ENCODE measurements at places on chromosomes 13 and 19.

GRCh38 chr13:96994017-96994857 is at the start of gene OXGR1:
Gene OXGR1 (minus strand): TSS chr13:96994476. CDS start chr13:96987759, 6,717 bp downstream.
- no peak for DNase-seq

DNA sequence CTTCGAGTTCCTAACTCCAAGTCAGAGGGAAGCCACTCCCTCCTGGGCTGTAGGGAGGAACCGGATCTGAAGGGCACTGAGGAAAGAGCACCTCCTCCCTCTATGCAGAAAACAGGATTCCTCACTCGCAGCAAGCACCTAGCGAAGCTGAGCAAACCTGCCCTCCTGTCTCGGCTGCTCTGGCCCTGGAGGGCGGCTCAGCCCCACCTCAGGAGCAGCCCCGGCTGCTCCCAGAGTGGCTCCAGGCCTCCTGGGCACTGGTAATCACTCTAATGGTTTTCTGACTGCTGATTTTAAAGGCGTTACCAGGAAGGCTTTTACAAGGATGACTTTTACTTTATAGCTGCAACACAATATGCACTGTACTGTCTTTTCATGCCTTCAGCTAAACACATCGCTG is 312.5 kb downstream of the TEX29 start:
- no peak for DNase-seq

GRCh38 chr13:40095695-40096356 is 440.4 kb downstream of the COG6 start:
- no peak for DNase-seq

GRCh38 chr19:49114630-49115363 is 627 bp downstream of the LIN7B start:
- peak; percentile 48 for DNase-seq

GRCh38 chr13:50909605-50910484 is at the start of gene RNASEH2B:
Gene RNASEH2B (plus strand): TSS chr13:50909791. CDS start chr13:50910077, 286 bp downstream.
- peak; percentile 43 for DNase-seq

DNA sequence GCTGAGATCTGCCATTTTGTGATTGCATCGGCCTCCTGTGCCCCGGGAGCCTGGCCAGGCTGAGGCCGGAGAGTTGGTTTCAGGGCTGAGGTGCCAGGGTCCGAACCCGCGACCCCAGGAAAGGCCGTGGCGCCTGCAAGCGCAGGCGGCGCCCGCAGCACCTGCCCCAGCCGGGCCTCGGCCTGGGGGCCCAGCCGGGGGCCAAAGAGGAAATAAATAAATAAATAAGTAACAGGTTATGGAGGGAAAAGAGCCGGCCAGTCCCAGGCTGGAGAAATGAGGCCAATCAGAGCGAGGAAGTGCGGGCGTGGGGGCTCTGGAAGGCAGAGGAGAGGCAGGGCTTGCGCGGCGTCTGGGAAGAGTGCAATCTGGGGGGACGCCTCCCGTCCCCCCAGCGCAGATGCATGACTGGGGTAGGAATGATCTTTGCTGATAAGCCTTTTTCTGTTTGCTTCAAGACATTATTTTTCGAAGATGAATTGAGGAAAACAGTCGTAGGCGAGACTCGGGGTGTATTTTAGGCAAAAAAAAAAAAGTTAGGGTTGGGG is 145.6 kb upstream of the ZNF536 start:
- peak; percentile 40 for DNase-seq

DNA sequence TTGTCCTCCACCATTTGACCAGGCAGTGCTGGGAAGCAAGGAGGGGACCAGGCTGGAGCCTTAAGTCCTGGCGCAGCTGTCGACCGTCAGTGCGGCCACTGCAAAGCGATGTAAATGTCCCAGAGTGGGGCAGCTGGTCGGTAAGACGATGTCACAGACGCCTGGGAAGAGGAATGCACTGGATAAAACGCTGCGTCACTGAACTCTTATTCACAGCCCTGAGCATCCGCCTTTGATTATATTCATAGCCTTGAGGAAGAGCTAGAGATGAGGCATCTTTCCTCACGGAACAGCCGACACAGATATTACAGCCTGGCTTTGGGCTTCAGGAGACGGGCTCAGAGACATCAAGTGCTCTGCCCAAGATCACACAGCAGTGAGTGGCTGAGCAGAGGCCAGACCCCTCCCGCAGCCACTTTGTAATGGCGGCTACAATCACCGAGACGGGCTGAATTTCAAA is 17.6 kb upstream of the TUBGCP3 start:
- DNase-seq = no peak

DNA sequence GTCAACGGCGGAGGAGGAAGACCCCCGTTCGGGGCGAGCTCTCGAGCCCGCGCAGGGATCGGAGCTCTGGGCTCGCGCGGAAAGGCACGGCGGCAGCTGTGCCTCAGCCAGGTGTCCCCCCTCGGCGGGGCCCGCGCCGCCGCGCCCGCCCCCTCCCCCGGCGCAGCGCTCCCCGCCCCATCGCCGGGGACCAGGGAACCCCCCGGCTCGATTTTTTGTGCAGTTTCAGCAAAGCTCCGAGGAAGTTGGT is 110.0 kb downstream of the KCNRG start:
- no peak for DNase-seq

DNA sequence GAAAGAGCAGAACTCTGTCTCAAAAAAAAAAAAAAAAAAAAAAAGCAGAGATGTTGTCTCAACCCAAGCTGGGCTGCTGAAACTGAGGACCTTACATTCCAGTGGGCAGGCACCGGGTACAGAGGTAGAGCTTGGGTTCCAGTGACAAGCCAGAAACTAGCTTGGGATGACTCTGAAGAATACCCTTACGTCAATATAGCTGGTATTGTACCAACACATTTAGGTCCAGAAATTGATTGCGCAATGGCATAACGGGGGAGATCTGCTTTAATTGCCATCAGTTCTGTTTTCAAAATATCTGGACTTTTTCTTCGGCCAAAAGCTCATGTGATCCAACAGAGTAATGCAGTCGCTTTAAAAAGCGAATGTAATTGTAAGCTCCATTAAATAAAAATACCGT is 103.1 kb upstream of the UBL3 start:
- DNase-seq = no peak

DNA sequence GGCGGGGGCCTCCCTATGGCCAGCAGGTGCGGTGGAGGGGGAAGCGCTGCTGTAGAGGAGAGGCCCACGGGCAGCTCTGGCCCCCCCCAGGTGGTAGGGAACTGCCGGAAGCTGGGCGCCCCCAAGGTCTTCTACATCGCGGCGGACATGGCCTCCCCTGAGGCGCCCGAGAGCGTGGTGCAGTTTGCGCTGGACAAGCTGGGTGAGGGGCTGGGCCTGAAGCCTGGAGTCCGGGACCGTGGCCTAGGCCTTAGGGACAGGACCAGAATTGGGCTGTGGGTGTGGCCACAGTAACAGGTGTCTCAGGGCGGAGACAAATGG is 3.8 kb upstream of the RPL36 start:
- DNase-seq = no peak

- DNase-seq = peak; percentile 80
These were observed 19.2 kb downstream of the RCN3 start for GRCh38 chr19:49546825-49547565.

DNA sequence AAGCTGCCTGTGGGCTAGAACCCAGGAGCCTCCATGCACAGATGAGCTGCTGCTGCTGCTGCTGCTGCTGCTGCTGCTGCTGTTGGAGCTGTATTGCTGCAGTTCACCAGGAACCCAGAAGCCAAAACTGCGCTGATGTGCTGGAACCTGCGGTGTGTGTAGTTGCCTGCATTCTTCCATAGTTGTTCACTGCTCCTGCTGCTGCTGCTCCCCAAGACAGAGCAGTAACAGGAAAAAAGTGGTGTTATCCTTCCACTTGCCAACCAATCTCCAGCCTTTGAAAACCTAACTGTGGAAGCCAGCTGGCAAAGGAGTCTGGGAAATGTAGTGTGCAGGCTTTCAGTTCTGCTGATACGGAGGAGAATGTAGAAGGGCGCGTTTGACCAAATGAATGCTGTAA is 37.9 kb downstream of the ARHGAP35 start:
- DNase-seq = no peak

DNA sequence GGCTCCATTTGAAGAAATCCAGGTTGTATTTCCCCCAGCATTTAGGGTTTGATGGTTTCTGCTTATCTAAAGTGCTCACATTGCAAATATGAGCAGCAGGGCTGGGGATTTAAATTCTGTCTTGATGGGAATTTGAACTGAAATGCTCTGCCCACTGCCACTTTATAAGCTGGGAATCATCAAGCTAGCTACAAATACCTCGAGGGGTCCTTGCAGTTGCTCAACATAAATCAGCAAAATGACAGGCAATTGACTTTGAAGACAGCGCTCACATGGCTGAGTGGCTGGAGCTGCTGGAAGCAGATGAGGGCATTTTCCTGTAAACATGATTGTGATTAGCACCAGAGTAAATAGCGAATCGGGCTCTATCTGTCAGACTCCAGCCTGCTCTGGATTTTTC is 39.4 kb upstream of the MEDAG start:
- no peak for DNase-seq

- no peak for DNase-seq
These were observed 125.2 kb downstream of the ATP11A start for GRCh38 chr13:112814905-112815585.

DNA sequence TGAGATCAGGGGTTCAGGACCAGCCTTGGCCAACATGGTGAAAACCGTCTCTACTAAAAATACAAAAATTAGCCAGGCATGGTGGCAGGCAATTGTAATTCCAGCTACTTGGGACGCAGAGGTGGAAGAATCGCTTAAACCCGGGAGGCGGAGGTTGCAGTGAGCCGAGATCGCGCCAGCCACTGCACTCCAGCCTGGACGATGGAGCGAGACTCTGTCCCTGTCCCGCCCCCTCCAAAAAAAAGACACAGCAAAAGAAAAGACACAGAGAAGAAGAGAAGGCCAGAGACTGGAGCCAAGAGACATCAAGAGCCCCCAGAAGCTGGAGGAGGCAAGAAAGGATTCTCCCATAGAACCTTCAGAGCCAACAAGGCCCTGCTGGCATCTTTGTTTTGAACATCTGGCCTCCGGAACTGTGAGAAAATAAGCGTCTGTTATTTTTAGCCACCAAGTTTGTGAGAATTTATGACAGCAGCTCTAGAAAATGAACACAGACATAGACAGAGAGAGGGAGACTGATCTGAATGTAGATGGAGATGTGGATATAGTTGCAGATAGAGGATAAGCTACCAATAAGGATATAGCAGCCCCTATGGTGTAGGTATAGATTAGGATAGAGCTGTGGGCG is 25.7 kb upstream of the PNMA8B start:
- DNase-seq = no peak

GRCh38 chr13:39892721-39893685 is 237.5 kb downstream of the COG6 start:
- DNase-seq = no peak

DNA sequence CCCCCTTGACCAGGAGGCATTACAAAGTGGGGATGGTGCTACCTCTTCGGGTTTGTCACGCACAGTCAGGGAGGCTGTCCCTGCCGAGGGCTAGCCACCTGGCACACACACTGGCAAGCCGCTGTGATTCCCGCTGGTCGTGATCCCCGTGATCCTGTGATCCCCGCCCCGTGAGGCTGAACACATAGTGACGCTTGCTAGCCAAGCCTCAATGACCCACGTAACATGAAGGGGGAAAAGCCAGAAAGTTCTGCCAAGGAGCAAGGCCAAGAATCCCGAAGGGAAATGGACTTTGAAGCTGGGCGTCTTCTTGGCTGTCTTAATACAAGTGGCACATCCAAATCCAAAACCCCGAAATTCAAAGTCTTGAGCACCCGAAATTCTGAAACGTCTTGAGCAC is 13.7 kb downstream of the LDLR start:
- no peak for DNase-seq

GRCh38 chr19:18682807-18683108 is 722 bp upstream of the CRTC1 start:
- no peak for DNase-seq

DNA sequence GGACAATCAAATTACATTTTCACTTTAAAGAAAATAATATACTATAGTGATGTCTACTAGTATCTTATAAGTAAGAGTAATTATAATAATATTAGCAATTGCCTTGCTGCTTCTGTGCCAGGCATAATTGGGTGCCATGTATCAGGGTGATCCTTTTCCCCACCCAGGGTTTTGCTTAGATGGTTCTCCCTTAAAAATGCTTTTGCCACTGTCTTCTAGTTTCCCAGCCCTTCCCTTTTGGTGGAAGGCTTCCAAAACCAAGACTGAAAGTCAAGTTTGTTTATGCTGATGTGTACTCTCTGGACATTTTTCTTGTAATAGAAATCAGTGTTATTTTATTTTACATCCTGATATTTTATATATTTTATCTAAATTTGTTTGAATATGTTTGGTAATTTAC is 77.8 kb downstream of the ITGBL1 start:
- no peak for DNase-seq

DNA sequence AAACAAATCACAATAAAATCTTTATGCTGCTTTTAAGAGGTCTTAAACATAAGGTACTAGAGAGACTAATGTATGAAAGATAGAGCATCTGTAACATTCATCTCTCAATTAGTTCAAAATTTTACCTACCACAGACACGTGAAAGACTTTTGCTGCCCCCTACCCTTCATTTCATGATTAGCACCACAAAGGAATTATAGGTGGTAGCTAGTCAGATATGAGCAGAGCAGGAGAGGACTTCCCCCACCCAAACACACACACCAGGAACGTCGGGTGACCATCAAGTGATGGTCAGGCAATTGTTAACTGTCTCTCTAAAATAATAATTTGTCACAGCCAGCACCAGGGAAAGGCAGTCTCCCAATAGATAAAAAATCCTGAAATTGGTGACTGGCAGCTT is 1531.7 kb upstream of the SPRY2 start:
- DNase-seq = no peak

DNA sequence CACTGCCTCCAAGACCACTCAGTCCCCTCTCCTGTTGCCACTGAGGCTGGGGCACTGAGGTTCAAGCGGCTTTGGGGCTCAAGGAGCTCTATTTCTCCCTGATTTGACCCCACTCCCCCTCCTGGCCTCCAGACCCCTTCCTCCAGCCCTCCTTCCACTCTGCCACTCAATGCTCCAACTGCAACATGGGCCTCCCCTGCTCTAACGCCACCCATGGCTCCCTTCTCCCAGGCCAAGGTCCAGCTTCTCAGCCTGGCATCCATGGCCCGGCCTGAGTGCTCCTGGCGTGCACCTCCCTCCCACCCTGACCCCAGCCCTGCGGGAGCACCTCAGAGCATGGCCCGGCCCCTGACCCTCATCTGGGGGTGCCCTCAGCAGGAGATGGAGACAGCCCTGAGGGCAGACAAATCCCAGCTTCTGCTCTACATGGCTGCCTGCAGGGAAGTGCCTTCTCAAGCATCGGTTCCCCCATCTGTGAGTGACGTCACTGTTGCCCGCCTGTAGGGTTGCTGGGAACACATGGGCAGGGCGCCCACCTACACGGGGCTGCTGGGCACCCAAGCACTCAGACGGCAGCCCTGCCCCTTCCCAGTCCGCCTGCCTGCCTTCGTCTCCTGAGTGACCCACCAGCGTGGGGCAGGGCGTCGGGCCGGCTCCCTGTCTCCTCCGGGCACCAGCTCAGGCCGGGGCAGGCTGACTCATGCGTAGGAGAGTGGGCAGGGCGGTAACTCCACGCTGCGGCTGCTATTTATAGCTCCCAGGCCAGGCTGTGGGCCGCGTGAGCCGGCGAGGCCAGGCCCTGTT is 1.6 kb upstream of the DIRAS1 start:
- no peak for DNase-seq

DNA sequence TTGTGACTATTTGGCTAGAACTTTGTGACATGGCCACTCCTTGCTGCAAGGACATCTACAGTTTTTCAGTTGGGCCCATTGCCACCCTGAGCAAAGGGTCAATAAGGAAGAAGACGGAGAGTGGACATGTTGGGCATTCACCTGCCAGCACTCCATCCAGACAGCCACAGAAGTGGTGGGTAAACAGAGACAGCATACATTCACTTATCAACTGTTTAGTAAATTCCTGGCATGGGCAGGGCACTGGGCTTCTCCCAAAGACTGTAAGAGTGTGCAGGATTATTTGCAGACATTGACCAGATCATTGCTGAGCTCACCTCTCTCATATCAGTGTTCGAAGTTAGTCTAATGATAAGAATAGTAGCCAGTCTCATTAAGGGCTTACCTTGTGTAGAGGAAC is 29.2 kb downstream of the SIPA1L3 start:
- DNase-seq = no peak
